NAMALWA (cell line): ENCODE measurements at places on chromosomes 13 and 19.

DNA sequence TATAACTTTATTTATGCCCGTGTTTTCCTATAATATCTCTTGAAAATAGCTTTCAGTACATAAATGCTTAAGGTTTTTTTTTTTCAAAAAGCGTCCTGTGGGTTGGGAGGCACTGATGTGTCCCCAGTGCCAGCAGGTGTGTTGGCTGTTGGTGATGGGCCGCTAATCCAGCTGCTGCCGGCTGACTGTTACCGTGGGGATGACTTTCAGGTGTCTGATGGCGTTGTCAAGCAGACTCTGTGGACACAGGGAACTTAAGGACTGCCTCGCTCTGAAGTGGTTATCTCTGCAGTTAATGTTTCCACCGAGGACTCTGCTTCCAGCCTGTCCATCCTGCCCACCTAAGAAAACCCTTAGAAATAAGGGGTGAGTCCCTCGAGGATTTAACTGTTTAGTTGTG is 94.5 kb downstream of the ANKRD10 start:
- peak; percentile 52 for DNase-seq

DNA sequence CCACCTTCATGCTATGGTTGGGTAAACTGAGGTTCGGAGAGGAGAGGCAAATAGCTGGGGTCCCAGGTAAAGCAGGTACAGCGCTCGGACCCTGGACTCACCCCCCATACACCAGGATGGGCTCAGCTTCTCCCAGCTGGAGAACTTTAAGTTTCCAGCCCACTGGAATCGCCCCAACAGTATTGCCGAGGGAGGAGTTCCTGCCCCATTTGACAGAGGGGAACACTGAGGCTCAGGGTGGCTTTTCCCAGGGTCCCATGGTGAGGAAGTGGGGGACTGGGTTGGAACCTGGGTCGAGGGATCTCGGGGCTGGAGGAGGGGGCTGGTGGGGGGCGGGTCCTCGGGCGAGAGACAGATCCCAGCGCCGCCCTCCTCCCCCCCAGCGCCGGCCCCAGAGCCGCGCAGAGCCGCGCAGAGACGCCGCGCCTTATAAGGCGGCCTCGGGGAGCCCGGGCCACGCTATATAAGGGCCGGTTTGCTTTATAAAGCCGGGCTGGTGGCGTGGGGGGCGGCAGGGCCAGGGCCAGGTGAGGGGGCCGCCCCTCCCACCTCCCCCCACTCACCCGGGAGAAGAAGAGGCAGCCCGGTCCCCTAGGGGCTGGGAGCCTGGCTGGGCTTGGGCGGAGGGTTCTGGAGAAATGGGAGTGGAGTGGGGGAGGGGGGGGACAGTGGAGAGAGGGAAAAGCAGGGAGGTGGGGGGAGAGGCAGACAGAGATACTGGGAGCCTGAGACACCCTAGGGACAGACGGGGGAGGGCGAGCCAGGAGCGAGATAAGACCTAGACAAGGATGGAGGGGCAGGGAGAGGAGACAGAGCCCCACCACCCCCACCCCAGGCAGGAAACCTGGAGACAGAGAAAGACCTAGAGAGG is 1.1 kb downstream of the CNN1 start:
- no peak for DNase-seq

- DNase-seq: peak; percentile 35
Measured at GRCh38 chr13:32587811-32588170, 1.5 kb downstream of the PDS5B start.

- no peak for DNase-seq
Measured at GRCh38 chr13:102280366-102280765, 121.5 kb downstream of the FGF14 start.

DNA sequence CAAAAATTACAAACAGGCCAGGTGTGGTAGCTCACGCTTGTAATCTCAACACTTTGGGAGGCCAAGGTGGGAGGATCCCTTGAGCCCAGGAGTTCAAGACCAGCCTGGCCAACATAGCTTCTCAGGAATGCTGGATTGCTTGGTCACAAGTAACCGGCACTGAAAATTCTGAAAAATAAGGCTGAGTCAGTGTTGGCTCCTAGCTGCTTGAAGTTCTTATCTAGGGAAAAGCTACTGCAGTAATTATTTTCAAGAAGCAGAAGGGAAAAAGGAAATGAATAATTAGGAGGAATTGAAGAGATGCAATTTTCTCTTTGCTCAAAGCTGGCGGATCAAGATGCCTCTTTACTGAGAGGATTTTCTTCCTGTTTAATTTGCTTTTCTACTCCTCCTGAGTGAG is 75.0 kb upstream of the GTF3A start:
- DNase-seq: no peak

- no peak for DNase-seq
Measured at GRCh38 chr13:46369506-46370277, 17.4 kb downstream of the RUBCNL start.

- peak; percentile 24 for DNase-seq
Measured at GRCh38 chr19:53947624-53948023, 15.1 kb upstream of the CACNG8 start.

DNA sequence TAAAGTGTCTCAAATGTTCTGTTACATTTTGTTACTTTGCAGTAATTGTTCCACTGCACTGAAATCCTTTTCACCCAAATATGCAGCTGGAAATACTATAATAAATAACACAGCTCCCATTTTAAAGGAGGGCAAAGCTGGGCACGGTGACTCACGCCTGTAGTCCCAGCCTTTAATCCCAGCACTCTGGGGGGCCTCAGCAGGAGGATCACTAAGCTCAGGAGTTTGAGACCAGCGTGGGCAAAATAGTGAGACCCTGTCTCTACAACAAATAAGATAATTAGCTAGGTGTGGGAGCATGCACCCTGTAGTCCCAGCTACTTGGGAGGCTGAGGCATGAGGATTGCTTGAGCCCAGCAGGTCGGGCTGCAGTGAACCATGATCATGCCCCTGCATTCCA is 7.5 kb upstream of the UBAC2 start:
- no peak for DNase-seq

- DNase-seq: no peak
Measured at GRCh38 chr19:31387717-31388301, 38.6 kb upstream of the TSHZ3 start.

DNA sequence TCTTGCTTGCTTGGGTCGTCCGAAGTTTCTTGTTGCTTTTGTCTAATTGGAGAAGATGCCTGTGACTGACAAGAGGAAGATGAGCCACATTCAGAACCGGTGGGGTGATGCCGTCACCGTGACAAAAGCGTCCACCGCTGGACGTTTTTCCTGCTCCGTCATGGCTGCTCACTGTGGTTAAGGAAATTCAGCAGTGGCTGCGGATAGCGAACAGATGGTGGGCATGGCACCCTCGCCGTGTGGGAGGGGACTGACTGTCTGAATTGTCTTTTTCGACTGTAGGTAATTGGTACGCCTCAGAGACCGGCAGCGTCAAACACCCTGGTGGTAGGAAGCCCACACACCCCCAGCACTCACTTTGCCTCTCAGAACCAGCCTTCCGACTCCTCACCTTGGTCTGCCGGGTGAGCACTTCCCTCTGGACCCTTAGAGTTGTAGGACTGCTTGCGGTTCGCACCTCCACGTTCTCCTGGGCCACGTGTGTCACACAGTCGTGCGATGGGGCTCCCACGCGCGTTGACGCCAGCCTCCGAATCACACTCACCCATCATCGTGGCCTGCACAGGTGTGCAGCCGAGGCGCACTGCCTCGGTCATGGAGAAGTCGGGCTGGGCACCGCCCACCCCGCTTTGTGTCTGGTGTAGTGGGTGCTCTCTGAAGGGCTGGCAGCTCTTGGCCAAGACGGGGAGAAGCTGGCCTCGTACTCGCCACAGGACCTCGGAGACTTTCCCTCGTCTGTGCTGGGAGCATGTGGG is 26.5 kb downstream of the ATP4B start:
- DNase-seq: no peak

- DNase-seq: no peak
Measured at GRCh38 chr19:42170715-42171114, 38.5 kb upstream of the POU2F2 start.

- peak; percentile 73 for DNase-seq
Measured at GRCh38 chr19:47280183-47280797, 5.6 kb downstream of the INAFM1 start.

GRCh38 chr13:44764302-44764692 is 188.2 kb upstream of the TSC22D1 start:
- no peak for DNase-seq

GRCh38 chr19:31882709-31883108 is 462.7 kb upstream of the ZNF507 start:
- no peak for DNase-seq

- no peak for DNase-seq
Measured at GRCh38 chr19:51024924-51025323, 1.5 kb downstream of the KLK11 start.

- no peak for DNase-seq
Measured at GRCh38 chr19:39870171-39870971, 24.2 kb upstream of the FBL start.

- peak; percentile 89 for DNase-seq
Measured at GRCh38 chr13:52921194-52921593, 72.8 kb upstream of the PCDH8 start.

- no peak for DNase-seq
Measured at GRCh38 chr19:16604615-16605014, 23.4 kb downstream of the MED26 start.
